NCI-H345 (cell line): ENCODE measurements at places on chromosomes 4 and X.

- no peak for DNase-seq
Observed at GRCh38 chrX:153634236-153634635, 12.8 kb upstream of the DUSP9 start.

DNA sequence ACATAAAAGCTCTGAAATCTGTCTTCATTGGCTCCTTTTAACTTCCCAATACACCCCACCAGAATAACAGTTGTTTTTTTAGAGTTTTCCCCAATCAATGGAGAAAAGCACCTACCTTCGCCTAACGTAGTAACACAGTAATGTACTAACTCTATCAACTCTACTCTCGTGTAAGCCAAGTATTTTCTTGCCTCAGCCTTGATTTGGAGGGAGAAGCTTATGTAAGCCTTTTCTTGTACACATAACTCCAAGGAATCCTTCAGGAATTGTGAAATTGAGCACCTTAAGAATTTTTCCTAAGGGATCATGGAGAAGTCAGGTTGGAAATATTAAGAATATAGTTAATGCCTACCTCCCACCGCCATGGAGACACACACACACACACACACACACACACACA lies 181.2 kb downstream of the RAPGEF2 start:
- no peak for DNase-seq

- DNase-seq = no peak
Observed at GRCh38 chr4:136078976-136079375, 1453.3 kb downstream of the PCDH18 start.

DNA sequence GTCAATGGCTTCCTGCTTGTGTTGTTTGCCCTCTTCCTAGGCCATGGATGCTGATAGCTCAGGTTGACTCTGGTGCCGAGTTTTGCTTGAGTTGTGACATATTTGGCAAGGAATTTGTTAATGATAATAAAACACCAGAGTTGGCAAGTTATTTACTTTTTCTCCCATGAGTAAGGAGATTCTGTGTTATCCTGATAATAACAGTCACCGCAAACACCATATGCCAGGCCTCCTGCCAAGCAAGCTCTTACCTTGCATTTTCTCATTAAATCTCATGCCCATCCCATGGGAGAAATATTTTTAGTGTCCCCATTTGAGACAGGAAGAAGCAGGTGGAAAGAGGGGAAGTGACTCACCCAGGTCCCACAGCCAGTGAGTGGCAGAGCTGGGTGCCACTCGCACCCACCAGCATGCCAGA lies 67.4 kb upstream of the CLCN4 start:
- DNase-seq = no peak

GRCh38 chr4:118758293-118758692 lies 73.1 kb downstream of the METTL14 start:
- DNase-seq = no peak

DNA sequence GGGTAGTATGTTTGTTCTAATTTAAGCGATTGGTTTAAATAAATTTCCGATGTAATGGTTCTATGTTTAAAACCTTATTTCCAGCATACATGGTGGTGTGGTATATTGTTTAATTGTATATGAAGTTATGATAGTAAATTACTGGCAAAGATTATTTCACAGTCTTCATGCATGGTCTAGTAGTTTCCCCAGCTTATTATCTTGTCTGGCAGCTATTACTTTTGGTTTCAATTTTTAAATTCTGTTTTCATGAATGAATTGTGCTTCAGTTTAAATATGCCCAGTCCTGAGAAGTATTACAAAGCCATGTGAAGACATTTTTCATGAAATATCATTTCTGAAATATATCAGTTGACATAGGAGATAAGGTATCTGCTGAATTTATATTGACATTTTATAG lies 6.3 kb downstream of the ALG13 start:
- no peak for DNase-seq

- no peak for DNase-seq
Observed at GRCh38 chr4:7933651-7934510, 5.8 kb downstream of the AFAP1 start.

DNA sequence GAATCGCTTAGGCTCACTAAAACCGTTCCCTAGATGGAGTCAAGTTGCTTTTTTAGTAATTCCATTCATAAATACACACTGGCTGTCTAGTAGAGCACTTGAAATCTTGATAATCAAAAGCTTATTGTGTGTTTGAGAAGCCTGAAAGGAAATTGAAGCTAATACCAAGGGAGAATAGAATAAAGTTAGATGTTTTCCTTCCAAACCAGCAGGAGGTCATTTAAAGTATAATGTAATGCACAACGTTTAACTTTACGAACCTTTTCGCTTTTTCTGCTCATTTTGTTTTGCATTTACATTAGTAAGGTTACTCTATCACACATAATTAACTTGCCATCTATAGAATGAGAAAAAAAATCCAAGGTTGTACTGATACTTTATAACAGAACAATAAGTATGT lies 440.9 kb downstream of the NKX6-1 start:
- no peak for DNase-seq
